G401 (cell line): ENCODE measurements at places on chromosomes 16 and 17. TPM values are rescaled to one million over a fixed set of nuclear protein-coding genes. Genes with fewer than 3 reads are reported as not detected.

ARRB2 gene
- total RNA-seq = 38.1 and 45.1 TPM in 2 replicates

SMCR8 gene
- 12.1 and 17.4 TPM in 2 replicates for total RNA-seq

PALB2 gene
- total RNA-seq = 14.0 and 33.3 TPM in 2 replicates

CHMP1A gene
- total RNA-seq = 198 and 238 TPM in 2 replicates

HCRT gene
- not detected in 2 replicates for total RNA-seq

P2RX1 gene
- total RNA-seq = not detected in 2 replicates

HBA2 gene
- not detected in 2 replicates for total RNA-seq

CHAD gene
- not detected in 2 replicates for total RNA-seq

GRCh38 chr16:23290189-23291062, 11.7 kb upstream of the SCNN1B start:
- no peak for DNase-seq

GRCh38 chr16:11181899-11182279, 74.1 kb downstream of the SOCS1 start:
- no peak for DNase-seq

GRCh38 chr16:48433116-48433849, 48.1 kb upstream of the SIAH1 start:
- DNase-seq = no peak

GRCh38 chr16:53053967-53054669, 673 bp upstream of the CHD9 start:
- no peak for DNase-seq
